ENCODE measurements at places on chromosomes 11 and 22.
A peak's percentile ranks its signal among the peaks of the same experiment; 100 is the strongest.

- DNase-seq, result no peak
These were observed 9.0 kb upstream of the AGBL2 start for GRCh38 chr11:47724041-47724729.

- no peak for DNase-seq
These were observed 1.2 kb downstream of the DGCR2 start for GRCh38 chr22:19120829-19121630.

- DNase-seq, result no peak
These were observed 20.6 kb downstream of the IGHMBP2 start for GRCh38 chr11:68924073-68924925.

- no peak for DNase-seq
These were observed 5.5 kb downstream of the ROBO4 start for GRCh38 chr11:124892146-124892545.

- peak; percentile 79 for DNase-seq
These were observed at the start of gene NUDT8 for GRCh38 chr11:67629386-67630227. Gene NUDT8, minus strand, starts transcription at chr11:67629937. Its CDS starts 26 bp downstream, at chr11:67629911.

DNA sequence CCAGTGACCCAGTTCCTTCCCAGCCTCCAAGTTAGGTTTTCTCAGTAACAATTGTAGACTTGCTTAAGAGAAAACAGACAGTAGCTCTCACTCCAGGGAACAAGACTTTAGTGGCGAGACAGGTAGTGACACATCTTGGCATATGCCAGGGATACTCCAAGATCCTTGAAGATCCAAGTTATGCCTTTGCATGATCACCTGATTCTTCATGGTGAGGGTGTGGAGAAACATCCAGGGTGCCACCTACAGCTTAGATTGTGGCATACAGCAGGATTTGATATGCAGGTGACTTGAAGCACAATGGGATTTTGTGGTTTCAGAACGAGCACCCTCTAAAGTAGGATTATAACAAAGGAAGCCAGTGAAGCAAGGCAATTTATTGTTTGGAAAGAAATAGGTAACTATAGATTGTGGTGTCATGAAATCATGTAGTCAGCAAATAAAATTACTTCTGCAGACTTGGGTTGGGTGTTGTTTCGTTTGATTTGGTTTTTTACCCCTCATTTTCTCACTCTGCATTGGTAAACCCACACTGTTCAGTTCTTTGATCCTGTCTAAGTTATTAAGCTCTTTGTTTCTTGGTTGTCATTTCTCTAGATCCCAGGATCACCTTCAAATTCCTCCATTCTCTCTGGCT is 9.2 kb downstream of the POU2AF3 start:
- no peak for DNase-seq

DNA sequence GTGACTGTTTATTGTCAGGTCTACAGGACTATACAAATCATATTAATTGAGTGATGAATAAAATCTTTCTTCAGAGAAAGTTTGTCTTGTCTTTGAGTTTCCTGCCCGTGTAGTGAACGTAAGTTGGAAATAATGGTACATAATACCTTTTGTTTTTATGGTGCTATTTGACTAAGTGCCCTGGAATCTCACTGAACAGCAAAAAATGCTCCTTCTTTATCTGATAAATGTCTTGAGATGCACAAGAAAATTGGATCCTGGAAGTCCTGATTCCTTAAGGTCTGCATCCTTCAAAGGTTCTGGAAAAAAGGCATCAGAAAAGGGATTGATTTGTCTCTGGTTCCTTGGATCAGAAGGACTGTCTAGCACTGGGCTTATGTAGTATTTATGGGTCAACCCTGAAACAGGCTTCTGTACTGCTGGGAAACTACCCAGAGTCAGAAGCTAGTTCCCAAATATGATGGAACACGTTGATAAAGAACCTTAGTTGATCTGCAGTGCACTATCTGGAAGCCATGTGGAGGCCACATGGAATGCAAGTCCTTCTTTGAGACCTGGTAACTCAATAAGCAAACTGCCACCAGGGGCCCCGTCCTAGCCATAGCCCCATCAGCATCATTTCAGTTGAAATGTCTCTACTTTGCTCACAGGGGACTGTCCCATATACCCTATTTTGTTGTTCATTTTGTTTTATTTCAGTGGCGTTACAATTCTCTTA is 100.6 kb upstream of the CD44 start:
- DNase-seq, result no peak

GRCh38 chr11:1888347-1888753 is 3.3 kb downstream of the PRR33 start:
- no peak for DNase-seq

DNA sequence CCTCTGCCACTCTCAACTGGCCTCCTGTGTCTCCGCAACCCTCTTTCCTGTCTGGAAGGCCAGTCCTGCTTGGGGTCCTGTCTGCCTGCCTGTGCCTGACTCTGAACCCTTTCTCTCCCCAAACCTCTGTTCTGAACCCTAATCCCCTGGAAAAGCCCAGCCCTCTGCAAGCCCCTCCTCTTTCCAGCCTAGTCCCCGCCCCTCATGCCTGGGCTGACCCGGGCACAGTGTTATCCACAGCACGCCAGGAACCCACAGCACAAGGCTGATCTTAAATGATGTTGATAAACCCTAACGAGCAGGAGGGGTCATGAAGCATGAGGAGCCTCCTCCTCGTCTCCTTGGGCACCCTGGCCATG is at the start of gene IFITM10:
TSS of gene IFITM10 (minus strand) at position 115 of the 359 bp plus-strand sequence. CDS start 153 bp downstream, outside the sequence.
- DNase-seq, result no peak

DNA sequence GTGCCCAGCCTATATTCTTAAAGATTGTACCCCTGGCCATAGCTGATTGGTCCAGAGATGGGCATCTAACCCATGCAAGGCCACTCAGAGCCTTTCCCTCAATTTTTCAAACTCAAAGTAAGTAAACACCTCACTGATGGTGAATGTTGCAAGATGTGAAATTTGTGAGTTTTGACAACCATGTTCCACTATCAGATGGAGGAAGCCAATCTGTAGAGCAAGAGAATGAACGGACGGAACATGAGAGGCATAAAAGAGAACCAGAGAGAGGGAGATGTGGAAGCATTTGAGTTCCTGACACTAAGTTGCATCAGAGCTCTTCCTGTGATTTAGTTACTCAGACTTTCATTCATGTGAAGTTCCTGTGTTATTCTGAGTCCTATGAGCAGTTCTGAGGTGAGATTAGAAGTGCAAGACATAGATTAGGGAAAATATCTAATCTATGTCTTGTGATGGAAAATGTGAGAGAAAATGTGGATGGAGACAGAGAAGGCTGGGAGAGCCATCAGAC is 73.3 kb downstream of the PRSS23 start:
- no peak for DNase-seq

All from stimulated activated CD4-positive, alpha-beta T cell treated with anti-CD3 and anti-CD28 coated beads, Interleukin-15, amount 100 ng/mL, for 48 hours (primary cell).